ENCODE measurements at places on chromosomes 4 and X. TPM values are rescaled to one million over a fixed set of nuclear protein-coding genes. Genes with fewer than 3 reads are reported as not detected.

- DNase-seq, result no peak
Measured at GRCh38 chrX:12871257-12871656, 4.4 kb downstream of the TLR7 start.

DNA sequence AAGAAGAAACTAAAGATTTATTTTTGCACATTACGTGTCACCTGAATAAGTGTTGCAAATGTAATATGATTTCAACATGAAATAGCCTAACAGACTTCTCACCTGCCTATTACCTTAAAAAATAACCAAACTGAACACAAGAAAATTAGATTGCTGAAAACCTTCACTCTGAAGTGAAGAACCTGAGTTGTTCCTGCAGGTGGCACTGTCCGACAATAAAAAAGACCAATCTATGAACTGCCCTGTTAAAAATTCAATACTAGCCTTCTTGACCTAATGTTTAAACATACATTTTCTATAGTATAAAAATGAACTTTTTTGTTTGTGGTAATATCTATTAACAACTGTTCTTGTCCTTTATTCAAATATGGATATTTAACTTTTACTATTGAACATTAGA lies 69.2 kb upstream of the PNPLA4 start:
- DNase-seq, result no peak

DNA sequence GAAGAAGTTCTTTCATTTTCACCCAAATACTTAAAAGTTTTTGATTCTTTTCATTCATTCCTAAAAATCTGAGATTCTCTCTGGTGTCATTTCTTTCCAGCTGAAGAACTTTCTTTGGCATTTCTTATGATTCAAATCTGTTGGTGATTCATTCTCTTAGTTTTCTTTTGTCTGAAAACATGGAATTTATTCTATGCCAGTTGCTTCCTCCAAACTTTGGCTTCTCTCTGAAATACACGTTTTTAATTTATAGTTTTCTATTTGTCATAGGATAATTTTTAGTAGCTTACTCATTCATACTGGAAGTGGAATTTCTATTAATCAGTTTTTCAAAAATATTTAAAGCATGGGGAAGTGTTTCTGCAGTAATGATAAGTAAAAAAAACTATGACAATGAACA lies 1012.0 kb downstream of the RPA4 start:
- DNase-seq, result no peak

DNA sequence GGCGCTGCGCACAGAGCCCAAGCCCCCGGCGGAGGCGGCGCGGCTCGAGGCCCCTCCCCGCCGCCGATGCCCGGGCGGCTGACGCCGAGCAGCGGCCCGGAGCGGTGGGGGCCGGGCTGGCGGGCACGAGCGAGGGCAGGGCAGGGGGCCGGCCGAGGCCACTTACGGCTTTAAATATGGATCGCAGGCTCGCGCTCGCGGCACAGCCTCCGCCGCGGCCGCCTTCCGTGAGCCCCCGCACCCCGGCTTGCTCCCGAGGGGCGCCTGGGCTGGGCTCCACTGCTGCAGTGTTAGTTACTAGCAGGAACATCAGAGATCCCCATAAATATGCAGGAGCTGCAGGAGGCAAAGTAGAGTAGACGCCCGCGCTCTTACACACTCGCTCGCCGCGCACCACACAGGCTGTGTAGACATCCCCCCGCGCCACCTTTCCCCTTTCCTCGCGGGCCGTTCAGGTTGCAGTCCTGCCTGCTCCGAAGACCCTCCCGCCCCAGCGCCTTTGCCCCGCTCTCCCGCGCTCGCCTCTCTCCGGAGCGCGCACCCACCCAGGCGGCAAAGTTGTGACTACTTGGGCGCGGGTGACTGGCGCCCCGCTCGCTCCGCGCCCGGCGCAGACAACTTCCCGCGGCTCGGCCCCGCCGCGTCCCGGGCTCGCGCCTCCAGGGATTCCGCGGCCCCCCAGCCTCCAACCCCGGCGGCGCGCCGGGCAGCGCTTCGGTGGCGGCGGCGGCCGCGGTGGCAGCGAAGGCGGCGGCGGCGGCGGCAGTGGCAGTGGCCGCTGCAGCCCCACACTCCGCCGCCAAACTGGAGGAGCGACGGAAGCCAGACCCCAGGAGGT lies 152.0 kb upstream of the SLC4A4 start:
- peak; percentile 64 for DNase-seq

PLP1 gene
- total RNA-seq, result 637 TPM

FAM3A gene
- 40.3 TPM for total RNA-seq

HHIP gene
- 7.8 TPM for total RNA-seq

MED14 gene
- 47.0 TPM for total RNA-seq

TRPC5OS gene
- total RNA-seq, result not detected

FMR1NB gene
- total RNA-seq, result not detected

Measured in sciatic nerve (tissue), 2 donors.